CD4-positive, alpha-beta T cell treated with Interleukin-15 for 4 hours (primary cell): ENCODE measurements at places on chromosomes 7 and 10.

DNA sequence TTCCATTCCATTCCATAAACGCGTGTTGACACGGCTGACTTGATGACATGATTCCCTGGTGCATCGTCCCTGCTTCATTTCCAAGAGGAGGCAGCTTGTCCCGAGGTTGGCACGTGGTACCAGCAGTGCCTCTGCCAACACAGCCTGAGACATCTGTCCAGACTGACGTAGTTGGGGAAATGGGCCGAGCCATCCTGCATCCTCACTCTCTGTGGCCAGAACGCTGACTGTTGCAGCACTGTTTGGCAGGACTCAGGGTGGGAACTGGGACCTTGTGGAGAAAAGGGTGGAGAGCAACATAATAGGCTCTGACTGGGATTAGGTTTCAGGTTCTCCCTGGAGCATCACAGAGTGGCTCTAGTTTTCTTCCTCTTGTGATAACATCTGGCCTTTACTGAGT is 118.6 kb upstream of the BTBD16 start:
- no peak for DNase-seq

GRCh38 chr7:41058986-41059741 is 643.7 kb downstream of the INHBA start:
- DNase-seq: no peak

- no peak for DNase-seq
Observed at GRCh38 chr10:61463035-61463909, 10.1 kb upstream of the TMEM26 start.

GRCh38 chr10:121159670-121160069 is 308.5 kb downstream of the WDR11 start:
- no peak for DNase-seq

DNA sequence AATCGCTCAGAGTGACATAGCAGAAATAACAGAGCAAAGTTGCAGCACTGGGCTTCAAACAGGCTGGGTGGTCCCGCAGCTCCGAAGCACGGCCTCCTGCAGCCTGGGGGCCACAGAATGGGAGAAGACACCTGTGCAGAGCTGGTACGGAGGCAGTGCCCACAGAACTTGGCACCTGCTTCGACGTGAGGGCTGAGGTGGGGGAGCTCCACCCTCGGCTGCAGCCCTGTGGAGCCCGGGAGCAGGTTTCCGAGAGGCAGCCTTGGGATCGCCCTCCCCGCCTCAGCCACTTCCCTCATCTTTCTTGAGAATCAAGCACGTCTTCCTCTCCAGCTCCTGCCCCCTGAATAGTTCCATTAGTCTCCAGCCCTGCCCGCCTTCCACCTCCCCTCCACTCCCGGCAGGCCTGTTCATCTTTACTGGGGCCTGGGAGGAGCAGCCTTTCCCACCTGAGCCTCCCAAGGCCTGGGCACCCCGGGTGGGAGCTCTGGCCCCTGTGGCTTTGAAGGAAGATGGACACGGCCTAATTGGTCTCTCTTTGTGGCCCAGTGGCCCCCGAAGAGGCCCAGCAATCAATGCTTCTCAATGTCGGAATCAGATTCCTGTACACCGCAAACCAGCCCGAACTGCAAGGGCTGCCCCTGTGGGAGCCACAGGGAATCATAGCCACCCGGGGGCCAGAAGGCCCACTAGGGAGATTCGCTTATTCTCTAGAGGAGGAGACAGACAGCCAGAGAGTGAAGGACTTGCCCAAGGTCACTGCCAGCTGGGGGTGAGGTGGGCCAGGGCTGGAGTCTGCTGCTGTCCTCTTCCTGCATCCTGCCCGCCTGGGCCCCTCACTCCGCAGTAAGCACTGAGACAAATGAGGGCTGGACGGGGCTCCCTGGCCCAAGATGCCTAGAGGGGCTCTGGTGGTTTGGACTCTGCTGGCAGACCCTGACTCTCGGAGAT is 17.0 kb upstream of the PCBD1 start:
- no peak for DNase-seq

- no peak for DNase-seq
Observed at GRCh38 chr10:25425776-25426175, 251.0 kb downstream of the GPR158 start.

GRCh38 chr10:1548146-1548545 is 189.2 kb downstream of the ADARB2 start:
- DNase-seq: no peak

GRCh38 chr7:56079450-56080185 is 13.1 kb downstream of the PHKG1 start:
- no peak for DNase-seq

DNA sequence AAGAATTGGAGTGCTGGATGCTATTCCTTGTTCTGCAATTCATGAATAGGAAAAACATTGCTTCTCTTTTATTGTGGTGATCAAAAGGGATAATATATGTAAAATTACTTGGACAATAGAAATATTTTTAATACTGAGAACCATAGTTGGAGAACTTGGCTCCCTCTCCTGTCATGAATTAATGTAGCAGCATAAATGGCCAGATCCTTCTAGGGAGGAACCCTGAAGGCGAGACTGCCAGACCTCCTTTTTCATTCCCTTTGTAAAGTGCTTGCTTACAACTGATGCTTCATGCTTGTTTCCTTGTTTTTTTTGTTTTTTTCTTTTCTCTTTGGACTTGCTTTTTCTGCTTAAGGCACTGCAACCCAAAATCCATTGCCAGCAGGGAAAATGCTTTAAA is 233.6 kb downstream of the SH2D4B start:
- DNase-seq: no peak

GRCh38 chr7:111980725-111981124 is 225.5 kb downstream of the DOCK4 start:
- DNase-seq: no peak

DNA sequence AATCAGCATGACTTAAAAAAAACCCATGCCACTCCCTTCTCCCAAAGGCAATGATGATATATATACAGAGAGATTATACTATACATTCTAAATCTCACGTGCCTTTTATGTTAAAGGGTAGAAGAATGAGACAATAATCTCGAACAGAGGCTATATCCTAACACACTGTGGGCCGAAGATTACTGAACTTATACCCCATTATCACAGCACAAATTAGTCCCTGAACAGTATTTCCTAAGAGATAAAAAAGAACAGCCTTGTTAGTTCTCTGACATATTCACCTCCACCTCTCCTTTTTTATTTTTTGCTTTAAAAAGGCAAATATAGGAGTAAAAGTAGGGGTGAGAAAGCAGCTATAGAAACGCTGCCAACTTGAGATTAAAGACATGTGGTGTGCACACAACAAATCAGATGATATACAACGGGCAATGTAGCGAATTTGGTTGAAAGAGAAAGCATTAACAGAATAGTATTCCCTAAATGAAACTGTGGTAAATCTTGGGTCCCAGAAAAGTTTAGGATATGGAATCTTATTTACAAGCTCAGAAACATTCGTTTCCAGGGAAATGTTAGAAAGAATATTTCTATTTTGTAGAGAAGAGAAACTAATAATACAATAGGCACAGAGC is 69.5 kb downstream of the JMJD1C start:
- no peak for DNase-seq

DNA sequence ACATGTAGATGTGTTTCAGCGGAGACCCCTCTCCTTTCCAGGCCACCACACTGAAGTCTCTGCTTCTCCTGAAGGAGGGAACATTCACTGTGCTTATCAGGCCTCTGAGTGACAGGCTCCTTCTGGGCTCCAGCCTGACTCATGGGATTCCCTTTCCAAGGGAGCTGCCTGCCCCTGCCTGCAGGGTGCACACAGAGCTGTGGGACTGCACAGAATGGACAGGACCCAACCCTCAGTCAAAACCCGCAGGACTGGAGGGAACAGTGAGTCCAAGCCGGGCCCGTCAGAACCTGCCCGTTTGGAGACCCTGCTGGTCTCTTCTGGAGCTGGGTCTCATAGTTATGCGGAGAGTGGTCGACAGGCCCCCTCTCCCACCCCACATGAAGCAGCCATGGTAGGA is 32.6 kb downstream of the PLAC9 start:
- no peak for DNase-seq

GRCh38 chr7:30896036-30896435 is 15.6 kb upstream of the AQP1 start:
- DNase-seq: no peak

DNA sequence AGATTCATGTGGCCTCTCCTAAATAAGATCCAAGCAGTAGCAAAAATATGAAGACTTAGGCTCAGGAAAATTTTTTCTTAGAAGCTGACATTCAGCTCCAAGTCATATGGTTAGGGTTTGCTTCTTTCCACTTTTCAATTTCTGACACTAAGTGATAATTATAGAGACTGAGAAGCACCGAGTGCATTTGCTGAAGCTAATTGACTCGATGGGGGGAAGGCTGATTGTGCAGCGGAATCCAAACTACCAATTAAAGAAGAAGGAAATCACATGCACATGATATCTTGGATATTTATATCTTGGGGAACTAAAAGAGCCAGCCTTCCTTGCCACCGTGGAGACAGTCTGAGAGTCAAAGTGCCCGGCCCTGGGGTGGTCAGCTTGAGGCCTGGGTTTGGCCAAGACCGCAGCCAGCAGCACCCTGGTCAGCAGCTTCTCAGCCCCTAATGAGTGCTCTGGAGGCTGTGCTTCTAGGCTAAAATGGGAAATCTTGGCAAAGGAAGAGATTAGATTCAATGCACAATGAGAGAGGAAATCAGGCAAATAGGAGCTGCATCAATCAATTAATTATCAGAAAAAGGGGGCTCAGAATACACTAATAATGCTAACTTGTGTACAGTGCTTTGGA is 589.3 kb downstream of the NRG3 start:
- DNase-seq: no peak

- DNase-seq: no peak
Observed at GRCh38 chr10:84353052-84353803, 24.8 kb downstream of the CCSER2 start.

GRCh38 chr7:44433255-44434022 is 57.0 kb downstream of the NUDCD3 start:
- DNase-seq: no peak

DNA sequence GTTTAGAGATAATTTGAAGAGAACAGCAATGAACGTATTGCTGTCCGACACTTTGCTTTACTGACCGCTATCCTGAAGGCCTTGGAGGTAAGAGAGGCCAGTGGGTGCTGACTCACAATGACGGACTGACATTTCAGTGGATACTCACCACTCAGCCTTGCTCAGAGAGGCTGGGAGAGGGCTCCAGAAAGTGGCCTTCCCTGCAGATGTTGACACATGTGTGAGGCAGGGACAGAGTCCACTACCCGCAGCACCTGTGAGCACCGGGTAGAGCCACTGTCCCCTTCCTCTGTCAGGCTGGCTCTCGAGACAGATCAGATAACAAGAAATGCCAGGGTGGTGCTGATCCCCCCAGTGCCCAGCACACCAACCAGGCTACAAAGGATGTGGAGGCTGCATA is 75.0 kb downstream of the GPR26 start:
- DNase-seq: no peak

DNA sequence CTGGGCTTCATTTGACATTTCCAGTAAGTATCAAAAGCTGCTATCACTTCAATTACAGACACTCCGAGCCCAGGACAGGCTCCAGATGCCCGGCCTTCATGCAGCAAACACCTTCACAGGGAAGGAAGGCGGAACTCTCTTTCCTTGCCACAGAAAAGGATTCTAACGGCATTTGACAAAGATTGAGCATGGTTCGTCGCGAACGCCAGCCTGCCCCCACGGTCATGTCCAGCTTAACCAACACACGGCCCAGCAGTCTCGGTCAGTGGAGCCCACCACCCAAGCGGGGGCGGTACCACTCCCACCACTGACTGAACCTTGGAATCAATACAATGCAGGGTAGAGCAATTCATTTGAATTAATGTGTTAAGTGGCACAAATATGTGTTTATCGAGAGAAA is 607.2 kb downstream of the DNAJB6 start:
- no peak for DNase-seq

DNA sequence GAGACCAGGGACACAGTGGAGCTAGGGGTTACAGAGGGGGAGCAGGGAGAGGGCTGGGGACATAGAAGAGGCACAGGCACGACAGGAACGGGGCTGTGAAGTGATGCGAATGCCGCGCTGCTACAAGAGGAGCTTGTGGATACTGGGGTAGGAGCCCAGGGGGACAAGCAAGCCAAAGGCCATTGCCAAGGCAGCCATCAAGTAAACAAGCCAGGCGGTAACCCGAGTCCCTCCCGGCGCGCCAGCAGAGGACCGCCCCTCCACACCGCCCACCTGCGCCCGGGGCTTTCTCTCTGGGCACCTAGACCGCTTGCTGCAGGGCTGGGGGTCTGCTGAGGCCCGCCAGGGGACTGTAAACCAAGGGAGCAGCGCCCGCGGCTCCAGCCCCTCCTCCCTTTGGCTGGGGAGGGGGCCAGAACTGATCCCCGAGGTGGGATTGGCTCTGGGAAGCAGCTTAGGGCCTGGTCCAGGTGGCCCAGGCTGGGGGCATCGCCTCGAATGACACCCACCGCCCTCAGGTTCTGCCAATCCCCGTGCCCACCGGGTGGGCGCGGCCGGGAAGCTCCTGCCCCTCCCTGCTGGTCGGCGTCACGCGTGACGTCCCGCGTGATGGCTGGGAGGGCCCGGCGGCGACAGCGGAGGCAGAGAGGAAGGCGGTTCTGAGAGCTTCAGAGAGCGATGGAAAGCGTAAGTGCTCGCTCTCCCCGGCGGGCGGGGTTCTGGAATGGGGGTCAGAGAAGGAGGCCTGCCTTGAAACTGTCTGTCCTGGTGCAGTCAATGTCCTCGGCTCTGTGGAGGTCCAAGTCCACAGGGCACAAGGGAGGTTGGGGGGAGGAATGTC is 982 bp downstream of the SFXN3 start:
- peak; percentile 71 for DNase-seq

DNA sequence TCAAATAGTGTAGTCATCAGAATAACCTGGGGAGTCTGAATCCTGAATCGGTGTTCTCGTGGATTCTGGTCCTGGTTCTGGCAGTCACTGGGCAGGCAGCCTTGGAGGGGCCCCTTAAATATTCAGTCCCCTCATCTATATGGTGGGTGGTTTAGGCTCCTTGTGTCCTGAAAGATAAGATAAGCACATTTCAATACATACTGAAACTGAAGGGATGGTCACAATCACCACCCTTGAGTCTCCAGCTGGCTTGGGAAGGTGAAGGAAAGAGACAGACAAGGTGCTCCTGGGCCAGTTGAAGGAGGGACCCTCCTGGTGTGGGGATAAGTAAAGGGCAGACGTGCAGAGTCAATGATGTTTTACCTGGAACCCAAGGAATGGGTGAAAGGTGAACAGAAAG is 146.7 kb downstream of the CXCL12 start:
- DNase-seq: no peak

DNA sequence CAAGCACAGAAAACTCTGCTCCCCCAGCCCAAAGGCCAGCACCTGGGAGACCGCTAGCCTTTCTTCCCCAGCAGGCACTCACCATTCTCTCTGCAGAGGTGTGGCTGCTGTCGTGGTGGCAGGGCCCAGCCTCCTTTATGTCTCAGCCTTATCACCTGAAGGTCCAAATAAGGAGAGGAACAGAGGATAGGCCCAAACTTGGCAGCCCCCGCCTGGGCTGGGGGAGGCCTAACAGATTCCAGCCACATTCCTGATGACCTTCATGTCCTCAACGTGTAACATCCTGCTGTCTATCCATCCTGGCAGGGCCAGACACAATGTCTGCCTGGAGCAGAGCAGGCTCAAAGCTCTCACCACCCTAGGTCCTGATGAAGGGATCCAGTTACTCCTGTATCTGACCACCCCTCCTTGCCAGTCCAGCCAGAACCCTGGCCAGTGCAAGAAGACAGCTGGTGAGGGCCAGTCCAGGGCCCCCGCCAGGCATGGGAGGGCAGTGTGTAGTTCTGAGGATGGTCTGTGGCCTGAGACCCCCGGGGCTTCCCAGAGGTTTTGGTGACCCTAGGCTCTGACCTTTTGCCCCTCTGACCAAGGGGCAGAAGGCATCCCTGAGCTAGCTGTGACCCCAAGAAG is at the start of gene MYL7:
TSS of gene MYL7 (minus strand) at position 112 of the 630 bp plus-strand sequence. CDS start at position 85, 27 bp downstream.
- no peak for DNase-seq
